ENCODE measurements at places on chromosomes 11 and 22. TPM values are rescaled to one million over a fixed set of nuclear protein-coding genes. Genes with fewer than 3 reads are reported as not detected.
A peak's percentile ranks its signal among the peaks of the same experiment; 100 is the strongest.

PGA4 gene
- not detected for total RNA-seq

DUSP8 gene
- 10.1 TPM for total RNA-seq

DNA sequence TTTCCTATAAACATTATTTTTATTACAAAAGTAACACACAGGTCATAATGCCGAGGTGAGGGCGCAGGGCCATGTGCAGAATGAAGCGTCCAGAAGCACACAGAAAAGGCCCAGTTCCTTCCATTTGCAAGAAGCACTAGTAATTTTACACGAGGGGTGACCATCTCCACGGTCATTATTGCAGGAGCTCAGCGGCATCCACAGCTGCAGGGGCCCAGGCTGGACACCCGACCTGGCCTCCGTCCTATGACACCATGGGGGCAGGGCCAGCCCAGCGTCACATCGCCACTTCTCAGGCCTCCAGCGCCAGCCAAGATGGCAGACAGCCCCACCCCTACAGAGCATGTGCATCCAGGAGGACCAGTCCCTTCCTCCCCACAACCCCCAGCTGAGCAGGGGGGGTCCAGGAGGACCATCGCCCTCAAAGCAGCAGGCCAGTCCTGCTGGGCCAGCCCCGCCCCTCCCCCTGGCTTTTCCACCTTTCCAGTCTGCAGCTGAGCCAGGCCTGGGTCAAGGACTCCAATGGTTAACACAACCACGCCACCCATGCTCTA is 3.5 kb downstream of the IGF2 start:
- DNase-seq: no peak

OR4D5 gene
- not detected for total RNA-seq

DNA sequence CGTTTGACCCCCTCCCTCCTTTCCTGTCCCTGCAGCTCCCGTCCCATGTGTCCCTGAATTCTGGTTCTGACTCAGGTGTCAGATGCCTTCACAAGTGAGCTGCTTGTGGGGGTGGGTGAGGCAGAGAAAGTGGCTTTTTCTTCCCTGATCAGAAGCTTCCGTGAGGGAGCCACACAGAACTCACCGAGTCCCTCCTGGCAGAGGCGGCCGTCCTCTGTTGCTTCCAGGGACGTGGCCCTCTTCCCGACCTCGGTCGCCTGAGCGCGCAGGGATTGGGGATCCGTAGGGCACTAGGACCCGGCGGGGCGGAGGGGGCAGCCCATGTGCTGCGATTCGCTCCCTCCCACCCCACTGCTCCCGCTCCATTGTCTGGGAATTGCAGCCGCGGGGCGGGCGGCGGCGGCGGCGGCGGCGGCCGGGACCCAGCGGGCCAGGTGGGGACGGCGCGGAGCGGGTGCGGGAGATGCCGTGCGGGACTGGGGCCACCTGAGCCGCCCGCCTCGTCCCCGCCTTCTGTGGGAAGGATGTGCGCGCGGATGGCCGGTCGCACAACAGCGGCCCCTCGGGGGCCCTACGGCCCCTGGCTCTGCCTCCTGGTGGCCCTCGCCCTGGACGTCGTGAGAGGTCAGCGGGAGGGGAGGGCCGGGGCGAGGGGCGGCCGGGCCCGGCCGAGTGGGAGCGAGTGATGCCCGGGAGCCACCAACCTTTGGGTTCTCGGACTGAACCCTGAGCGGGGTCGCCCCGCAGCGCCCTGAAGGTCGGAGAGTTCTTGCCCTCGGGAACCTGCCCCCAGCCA is at the start of gene TMEM132A:
Gene TMEM132A, plus strand, starts transcription at position 351 of the 796 bp plus-strand sequence. Its CDS starts 174 bp downstream, at position 525.
- peak; percentile 69 for DNase-seq

DNA sequence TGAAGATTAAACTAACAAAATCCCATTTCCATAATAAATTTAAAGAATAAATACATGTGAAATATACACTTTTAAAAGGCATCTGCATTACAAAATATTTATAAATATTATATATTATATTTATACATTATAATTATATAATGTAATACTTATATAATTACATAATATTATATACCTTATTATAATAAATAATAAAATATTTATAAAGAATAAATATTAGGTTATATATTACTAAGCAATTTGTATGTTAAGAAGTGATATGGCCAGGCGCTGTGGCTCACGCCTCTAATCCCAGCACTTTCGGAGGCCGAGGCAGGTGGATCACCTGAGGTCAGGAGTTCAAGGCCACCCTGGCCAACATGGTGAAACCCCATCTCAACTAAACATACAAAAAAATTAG is 97.8 kb downstream of the CADM1 start:
- no peak for DNase-seq

JAM3 gene
- total RNA-seq: 99.9 TPM

SERPIND1 gene
- not detected for total RNA-seq

IRAG1 gene
- 6.1 TPM for total RNA-seq

SERPING1 gene
- total RNA-seq: 31.7 TPM

AMOTL1 gene
- total RNA-seq: 67.5 TPM

GRCh38 chr11:110830344-110830743 is 118.1 kb upstream of the ARHGAP20 start:
- DNase-seq: no peak

DNA sequence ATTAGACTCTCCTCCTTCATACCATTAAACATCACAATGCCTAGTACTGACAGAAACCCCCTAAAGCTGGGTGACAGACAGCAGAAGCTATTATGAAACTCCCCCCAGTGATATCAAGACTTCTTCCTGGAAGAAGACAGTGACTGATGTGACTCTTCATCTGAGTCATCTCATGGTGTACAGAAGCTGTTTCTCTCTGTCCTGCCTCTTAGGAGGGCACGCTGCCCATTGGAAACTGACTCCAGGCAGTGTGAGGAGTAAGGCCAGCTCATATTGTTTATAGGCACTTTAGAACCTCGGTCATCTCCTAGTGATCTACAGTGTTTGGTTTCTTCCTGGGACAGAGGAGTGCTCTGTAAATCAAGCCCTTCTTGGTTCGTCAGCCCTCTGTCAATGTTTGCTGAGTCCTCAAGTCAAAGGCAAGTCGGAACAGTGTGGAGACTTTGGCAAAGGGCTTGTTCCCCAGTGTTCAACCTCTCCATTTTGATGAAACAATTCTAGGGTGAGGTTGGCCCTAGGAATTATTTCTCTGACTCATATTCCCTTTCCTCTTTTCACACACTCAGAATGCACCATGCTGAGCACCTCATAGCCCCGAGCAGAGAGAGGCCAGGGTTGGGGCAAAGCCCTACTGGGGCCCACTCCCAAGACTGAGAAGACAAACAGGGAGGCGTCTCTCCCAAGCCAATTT is 172.5 kb upstream of the TMEM45B start:
- DNase-seq: no peak

DNA sequence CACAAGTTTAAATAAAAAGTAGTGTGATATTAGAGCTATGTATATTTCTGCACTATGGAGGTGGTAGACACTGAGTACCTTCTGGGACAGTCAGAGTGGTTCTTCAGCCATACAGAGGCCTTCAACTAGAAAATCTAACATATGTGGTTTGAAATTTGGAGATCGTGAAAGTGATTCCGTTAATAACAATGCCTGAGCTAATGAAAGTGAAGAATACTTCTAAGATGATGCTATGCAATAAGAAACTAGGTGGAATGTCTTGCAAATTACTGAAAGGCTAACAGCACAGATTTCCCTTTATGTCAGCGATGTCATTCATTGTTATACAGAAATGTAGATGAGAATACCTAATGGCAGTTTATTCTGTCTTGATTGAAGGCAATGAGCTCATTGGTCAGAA is 1984.7 kb upstream of the RAG2 start:
- DNase-seq: no peak

- DNase-seq: peak; percentile 41
Observed at GRCh38 chr11:116641561-116642045, 131.2 kb downstream of the BUD13 start.

DNA sequence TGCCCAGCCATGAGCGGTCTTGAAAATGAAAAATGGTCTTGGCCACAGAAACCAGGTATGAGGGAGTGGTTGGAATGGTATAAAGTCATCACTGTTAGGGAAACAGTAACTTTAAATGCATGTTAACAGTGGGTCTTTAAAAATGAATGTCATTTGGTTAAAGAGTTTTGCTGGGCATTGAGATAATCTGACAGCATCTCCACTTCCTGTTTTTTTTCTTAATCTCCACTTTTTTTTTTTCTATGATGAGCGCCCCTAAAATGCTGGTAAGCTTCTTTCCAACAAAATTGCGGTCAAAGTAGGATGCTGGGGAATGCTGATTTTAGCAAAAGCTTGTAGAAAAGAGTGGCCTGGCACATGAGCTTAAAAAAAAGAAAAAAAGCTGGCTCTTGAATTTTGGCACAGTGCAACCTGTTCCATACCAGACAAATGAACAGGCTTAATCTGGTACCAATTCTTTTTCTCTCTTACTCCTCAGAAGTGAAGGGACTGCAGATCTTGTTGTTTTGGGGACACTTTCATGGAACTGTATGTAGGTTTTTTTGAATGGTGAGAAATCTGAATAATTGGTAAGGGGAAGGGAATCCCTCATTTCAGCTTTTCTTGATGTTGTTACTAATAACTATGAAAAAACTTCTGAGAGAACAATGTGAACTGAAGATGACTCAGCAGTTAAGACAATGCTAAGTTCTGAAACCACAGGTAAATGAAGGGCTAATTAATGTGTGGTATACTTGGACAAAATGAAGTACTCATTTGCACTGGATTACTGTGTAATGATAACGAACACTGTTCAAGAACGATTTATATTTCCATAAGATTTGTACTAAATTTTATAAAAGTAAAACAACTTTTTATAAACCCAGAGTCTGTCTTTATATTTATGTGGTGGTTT is 3.1 kb upstream of the ARHGEF12 start:
- DNase-seq: no peak

- DNase-seq: no peak
Observed at GRCh38 chr11:64694026-64694755, 28.8 kb downstream of the NRXN2 start.

DNA sequence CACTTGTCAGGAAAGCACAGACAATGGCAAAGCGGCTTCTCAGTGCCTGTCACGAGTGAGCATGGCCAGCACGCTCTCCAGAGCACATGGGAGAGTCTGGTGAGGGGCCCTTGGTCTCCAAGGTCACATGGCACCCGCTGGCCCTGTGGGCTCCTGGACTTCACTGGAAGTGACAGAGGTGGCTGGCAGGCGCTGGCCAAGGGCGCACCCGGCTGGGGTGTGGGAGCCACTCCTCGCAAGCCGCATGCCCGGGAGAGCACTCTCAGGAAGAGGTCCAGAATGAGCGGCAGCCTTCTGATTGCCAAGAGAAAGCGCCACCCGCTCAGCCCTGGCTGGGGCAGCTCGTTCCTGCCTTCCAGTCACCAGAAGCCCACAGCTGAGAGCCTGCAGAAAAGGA is 17.1 kb upstream of the MOB2 start:
- DNase-seq: no peak

GRCh38 chr22:44625421-44625760 is 76.6 kb upstream of the PRR5 start:
- DNase-seq: no peak

TMPRSS5 gene
- 8.6 TPM for total RNA-seq

GRCh38 chr11:128343135-128343514 is 244.2 kb downstream of the ETS1 start:
- DNase-seq: no peak

- DNase-seq: no peak
Observed at GRCh38 chr11:67601098-67601497, 5.6 kb upstream of the NDUFV1 start.

DNA sequence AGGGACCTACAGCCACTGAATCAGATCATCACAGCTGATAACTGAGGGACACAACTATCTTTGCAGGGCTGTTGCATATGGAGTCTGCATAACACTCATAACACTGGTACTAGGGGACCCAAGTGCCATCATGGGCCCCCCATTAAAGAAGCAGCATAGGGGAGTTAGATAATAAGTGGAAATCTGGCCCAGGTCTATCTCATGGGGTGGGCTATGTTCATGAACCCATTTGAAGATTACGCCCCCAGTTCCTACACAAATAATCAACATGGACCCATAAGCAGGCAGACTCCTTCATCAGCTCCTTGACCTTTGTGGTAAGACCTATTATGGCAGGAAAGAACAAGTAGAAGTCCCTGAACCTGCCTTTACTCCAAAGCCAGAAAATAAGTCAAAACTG is 48.8 kb downstream of the ASCL2 start:
- DNase-seq: no peak

DNA sequence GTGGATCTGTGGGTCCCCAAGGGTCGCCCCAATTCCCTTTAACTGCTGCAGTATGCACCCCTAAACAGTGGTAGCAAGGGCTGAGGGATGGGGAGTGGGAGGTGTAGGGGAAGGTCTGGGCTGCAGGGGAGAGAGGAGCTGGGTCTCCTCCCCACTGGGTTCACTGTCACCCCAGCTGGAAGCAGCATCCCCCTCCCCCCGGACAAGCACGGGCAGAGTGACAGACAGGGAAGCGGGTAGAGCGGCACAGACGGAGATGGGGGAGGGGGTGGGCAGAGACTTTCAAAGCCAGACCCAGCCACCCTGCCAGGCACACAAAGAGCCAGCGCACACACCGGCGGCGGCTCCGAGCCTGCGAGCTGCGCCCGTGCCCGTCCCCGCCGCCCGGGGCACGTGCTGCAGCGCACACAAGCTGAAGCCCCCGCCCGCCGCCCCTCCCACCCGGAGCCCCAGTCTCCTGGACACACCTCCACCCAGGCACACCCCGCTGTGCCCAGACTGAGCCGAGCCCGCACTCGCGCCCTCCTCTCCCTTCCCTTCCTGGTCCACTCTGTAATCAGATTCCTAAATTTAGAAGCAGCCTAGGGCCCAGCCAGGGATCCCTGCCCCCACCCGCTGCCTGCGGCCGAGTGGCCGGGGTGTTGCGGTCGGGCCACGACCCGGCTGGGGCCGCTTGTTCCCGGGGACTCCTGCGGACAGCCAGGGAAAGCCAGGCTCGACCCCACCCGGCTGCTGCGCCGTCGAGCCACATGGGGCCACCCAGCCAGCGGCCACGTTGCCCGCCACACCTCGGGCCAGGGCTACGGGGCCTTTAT is 935 bp upstream of the RCOR2 start:
- peak; percentile 66 for DNase-seq

RRP8 gene
- total RNA-seq: 23.7 TPM

GRCh38 chr11:36073411-36074203 is 129.7 kb downstream of the LDLRAD3 start:
- no peak for DNase-seq

GRCh38 chr11:73186294-73186850 is 31.7 kb upstream of the P2RY2 start:
- no peak for DNase-seq

Measured in neural crest cell (in vitro differentiated cells).